ENCODE measurements at places on chromosomes 12 and 14.

- DNase-seq: no peak
Observed at GRCh38 chr12:79250960-79251755, 386.6 kb downstream of the SYT1 start.

DNA sequence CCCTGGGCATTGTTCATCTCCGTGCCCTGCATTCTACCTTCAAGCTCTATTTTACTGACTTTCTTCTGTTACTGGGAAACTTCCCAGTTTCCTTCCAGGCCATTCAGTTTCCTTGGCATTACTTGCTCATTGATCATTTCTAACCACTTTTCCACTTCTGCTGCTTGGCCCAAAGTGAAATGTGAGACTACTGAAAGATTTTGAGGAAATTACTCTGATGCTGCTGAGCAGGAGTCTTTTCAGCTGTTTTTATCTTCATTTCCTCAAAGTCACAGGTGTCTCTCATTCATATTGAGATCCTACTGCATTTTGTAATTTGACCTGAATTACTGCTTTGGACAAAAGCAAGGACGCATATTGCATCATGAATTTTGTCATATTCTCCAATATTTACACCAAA lies 26.4 kb upstream of the DBX2 start:
- DNase-seq: no peak

- DNase-seq: no peak
Observed at GRCh38 chr14:38280081-38280480, 24.2 kb upstream of the CLEC14A start.

DNA sequence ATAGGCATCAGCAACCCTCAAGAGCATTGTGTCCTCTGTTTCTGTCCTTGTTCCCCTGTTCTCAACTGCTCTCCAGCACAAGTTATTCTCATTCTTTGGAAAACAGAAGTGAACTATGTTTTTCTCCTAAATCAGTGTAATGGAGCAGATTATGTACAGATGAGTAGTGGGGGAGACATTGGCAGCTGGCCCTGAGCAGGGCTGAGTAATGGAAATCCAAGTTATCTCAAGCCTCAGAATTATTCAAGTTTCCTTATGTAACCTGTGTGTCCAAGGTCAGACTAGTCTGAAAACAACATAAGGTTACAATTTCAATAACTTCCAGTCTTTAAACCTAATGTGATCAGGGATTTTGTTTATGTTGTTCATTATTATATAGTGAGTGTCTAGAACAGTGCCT lies 116.1 kb upstream of the FUT8 start:
- no peak for DNase-seq

DNA sequence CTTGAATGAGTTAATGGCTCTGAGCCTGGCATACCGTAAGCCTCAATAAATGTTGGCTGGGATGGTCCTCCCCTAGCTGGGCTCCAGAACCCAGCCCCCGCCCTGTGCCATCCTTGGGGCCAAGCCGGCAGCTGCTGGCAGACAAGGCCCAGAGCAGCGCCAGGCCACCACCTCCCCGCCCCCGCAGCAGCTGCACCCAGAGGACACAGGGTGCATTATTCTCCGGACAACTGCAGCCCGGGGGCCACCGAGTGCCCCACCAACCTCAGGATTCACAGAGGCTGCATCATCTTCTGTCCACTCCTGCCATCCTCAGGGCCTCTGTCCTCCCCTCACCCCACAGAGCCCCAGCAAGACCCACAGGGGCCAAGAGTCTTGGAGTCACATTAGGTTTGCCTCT lies 92.7 kb downstream of the NCOR2 start:
- no peak for DNase-seq
